ENCODE measurements at places on chromosomes 2 and 18.
A peak's percentile ranks its signal among the peaks of the same experiment; 100 is the strongest.

GRCh38 chr18:21851327-21851961 lies 110.9 kb downstream of the MIB1 start:
- DNase-seq, result peak; percentile 21

GRCh38 chr2:127065299-127065939 lies 41.5 kb downstream of the BIN1 start:
- DNase-seq, result no peak

DNA sequence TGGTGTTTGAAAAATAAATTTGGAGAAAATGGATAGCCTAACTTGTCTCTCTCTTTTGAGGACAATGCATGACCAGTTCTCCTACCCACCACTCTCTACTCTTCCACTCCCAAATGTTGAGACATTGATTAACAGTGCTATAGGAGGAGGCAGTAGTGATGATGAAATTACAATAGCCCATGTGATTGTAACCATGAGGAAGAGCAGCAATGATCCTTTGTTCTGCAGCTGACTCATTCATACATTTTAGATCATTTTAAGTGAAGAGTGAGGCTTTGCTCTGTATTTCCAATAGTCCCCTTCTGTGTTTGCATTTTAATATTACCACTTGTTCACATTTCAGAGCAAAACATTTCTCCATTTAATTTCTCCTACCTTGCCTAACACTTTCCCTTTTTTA lies 592.3 kb downstream of the THSD7B start:
- no peak for DNase-seq

DNA sequence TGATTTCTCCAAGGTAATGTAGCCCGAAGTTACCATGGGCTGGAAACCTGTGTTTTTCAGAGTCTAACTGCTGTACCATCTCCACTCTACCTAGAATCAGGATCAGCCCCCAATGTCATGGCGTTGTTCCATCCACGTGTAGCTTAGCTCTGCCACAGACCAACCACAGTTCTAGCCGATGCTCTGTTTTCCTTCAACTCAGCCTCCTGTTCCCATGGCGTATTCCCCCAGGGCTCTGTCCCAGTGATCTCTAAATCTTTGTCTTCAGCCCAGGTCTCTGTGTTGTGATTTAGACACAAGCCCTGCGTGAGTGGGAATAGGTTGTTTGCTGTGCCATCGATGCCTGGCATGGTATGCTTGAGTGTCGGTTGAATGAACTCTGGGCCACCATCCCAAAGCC lies 53.4 kb downstream of the LPIN1 start:
- DNase-seq, result no peak

DNA sequence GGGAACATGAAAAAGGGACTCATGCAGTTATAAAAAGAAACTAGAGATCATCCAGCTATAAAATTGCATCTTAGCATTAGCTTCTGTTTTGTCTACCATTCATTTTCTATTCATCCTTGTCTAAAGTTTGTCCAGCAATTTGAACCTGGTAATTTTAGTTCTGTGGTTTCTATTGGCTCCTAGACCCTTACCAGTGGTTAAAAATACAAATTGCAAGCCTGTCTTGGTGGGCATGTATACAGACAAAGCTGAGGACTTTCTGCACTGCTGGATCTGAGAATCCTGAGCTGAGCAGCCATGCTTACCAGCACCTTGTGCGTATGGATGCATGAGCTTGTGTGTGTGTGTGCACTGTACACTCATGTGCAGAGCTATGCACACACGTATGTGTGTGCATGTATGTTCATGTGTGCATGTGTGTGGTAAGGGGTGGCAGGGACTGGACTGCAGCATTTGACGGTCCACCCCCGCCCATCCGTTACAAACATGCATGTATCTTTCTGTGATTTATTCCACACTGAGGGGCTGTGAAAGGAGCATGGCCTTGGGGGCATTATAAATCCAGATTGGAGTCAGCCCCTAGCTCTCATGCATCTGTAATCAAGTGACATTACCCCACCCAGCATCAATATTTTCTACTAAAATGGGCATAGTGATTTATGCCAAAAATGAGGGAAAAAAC lies 144.7 kb downstream of the FAM210A start:
- no peak for DNase-seq

GRCh38 chr2:197240421-197241041 lies 70.0 kb downstream of the ANKRD44 start:
- DNase-seq, result no peak

DNA sequence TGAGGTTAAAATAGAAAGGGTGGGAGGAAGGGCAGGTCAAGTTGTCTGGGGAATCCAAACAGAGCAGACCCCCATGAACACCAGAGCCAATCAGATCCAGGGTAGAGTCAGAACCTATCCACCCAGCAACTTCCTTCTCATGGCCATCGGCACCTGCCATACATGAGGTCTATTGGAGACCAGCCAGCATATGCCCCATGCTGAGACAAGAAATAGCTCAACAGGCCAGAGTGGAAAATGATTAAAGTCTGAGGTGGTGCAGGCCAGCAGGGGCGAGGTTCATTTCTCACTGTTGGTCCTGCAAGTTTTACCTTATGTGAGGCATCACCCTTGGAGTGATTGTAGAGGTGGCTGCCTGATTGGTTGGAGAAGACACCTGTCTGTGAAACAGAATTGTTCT lies 89.2 kb downstream of the LONRF2 start:
- no peak for DNase-seq

DNA sequence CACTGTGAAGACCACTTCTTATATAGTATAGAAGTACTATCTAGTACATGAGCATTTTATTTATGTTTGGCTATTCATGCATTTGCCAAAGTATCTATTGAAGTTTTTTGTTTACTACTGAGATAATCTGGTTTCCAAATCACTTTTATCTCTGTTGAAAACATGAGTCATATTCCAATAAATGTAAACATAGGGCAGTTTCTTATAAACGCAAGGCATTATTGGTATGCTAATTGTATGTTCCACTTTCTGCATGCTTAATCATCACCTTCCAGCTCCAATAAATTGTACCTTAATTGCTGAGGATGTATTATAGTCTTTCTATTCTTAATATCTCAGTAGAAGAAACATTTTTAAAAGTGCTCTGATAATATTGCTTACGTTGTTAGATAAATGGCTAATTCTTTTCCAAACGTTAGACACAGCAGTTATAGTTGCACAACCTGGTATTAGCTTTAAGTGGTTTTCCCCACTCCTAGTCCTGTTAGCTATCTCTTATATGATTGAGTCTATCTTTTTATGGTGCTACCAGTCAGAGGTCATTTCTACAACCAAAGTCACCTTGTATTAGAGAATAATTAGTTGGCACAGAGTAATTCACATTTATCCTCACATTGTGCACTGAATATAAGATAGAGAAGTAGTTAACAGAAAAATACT lies 17.2 kb downstream of the ITGA4 start:
- no peak for DNase-seq

GRCh38 chr2:70561893-70562292 lies 8.3 kb upstream of the TGFA start:
- DNase-seq, result no peak

GRCh38 chr18:35969676-35970075 lies 2.8 kb upstream of the RMP24 start:
- no peak for DNase-seq

DNA sequence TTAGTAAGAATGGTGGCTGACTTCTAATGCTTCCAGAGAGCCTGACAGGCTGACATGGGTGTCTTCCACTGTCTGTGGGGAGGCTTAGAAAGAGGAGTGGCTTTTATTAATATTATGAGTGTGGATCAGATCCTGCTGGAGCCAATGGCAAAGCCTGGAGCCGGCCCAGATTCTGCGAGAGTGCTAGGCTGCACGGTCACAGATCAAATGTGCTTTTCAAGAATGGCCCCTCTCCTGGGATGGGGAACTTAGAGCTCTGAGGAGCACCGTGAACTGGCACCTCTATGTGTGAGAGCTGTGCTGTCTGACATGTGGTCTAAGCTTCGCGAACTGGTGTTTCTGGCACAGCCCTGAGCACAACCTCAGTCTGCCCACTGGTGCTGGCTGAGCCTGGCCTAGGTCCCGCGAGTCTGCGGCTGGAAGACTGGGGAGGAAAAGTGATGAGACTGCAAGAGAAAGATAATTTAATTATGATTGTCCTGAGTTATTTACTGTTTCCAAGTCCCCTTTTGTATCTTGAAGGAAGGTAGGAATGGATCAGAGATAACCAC lies 70.4 kb downstream of the ASAP2 start:
- no peak for DNase-seq

GRCh38 chr18:47882641-47883040 lies 47.8 kb downstream of the SMAD2 start:
- no peak for DNase-seq

- no peak for DNase-seq
These were observed 550.2 kb upstream of the SALL3 start for GRCh38 chr18:78429127-78430108.

DNA sequence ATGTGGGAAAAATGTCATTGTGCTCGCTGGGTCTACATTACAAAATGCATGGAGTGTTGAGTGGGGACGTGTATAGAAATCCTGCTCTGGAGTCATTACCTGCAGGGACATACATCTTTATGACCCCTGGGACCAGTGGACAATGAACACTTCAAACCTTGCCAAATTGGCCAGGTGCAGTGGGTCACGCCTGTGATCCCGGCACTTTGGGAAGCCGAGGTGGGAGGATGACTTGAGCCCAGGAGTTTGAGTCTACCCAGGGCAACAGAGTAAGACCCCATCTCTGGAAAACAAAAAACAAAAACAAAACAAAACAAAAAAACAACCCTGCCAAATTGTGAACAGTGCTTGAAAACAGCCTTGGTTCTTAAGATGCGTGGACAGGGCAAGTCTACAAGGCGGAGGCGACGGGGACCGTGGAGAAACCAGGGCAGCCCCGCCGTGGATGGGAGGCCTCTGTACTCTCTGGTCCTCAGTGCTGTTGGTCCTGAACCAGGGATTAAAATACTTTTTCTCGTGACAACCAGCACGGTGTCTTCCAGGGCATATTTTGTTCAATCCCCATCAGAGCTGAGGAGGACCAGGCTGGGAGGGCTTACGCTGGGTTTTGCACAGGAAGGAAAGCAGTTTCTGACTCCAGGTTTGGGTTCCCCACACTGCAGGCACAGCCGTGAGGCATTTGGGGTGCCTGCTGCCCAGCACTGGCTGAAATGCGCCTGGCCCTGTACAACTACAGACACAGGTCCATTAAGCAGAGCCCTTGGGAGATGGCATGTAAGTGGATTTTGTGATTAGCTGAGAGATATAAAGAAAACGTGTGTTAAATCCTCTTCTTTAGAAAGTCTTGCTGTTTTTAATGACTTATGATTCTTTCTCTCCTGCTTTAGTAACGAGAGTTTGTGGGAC lies 13.7 kb downstream of the COLEC11 start:
- no peak for DNase-seq

DNA sequence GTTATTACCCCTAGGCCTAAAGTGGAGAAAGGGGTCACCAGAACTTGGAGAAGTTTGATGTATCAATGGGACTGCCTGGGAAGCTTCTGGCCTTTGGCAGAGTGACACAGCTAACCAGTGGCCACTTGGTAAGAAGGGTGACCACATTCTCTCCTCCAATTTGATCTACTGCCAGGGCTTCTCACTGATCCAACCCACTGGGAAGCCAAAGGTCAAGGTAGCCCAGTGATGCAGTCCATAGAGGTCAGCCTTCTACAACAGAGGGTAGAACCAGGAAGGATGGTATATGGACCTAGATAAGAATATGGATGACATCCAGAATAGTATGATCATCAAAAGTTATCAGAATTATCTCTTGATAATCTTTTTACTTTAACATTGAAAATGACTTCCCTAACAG lies 493.6 kb downstream of the NYAP2 start:
- DNase-seq, result no peak

- no peak for DNase-seq
These were observed 76.2 kb downstream of the WDR7 start for GRCh38 chr18:56727399-56727798.

GRCh38 chr18:26655525-26656430 lies 107.4 kb upstream of the KCTD1 start:
- peak; percentile 13 for DNase-seq

GRCh38 chr2:30239986-30240752 lies 8.8 kb downstream of the LBH start:
- no peak for DNase-seq

- DNase-seq, result peak; percentile 72
These were observed 1.8 kb upstream of the ALK start for GRCh38 chr2:29923110-29923721.

DNA sequence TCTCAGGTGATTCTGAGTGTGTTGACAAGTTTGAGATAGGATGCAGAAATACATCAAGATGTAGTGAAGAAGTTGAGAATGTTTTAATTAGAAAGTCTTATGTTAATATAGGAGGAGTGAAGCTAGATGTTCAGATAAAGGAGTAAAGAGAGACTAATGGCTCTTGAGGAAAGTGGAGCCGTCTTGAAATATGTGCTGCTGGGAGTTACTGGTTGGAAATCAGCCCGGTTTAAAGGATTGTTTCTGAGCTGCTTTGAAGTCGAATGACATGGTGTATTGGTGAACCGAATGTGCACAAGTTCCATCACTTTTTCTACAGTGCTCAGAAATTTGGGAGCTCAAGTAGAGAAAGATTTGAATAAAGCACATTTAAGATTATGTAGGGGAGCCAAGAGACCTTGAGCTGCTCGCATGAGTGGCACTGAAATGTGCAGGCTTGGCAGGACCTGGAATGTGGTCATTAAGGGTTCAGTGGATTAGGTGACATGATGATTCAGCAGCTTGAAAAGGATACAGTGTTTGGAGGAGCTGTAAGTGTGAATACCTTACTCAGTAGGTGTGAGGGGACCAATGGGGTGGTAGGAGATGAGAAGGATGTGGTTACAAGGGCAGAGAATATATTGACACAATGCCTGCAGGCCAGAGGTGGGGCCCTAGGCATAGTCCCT lies 68.6 kb downstream of the CAB39 start:
- DNase-seq, result peak; percentile 5

DNA sequence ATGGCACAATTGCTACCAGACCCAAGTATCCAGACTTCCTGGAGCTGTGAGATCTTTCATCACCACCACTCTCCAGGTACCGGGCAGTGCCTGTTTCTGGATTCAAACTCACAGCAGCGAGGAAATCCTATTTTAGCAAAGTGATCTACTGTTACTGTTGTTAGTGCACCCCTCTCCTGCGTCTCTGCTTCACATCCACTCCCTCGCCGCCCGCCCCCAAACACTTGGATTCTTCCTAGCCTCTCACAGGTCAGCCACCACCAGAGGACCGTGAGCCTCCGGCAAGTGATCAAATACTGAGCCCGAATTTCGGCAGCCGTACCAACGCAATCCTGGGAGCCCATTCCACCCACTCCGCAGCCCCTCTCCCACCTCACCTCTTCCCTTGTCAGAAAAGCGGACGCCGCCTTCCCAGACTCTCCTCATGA lies 519 bp downstream of the METTL4 start:
- peak; percentile 77 for DNase-seq

DNA sequence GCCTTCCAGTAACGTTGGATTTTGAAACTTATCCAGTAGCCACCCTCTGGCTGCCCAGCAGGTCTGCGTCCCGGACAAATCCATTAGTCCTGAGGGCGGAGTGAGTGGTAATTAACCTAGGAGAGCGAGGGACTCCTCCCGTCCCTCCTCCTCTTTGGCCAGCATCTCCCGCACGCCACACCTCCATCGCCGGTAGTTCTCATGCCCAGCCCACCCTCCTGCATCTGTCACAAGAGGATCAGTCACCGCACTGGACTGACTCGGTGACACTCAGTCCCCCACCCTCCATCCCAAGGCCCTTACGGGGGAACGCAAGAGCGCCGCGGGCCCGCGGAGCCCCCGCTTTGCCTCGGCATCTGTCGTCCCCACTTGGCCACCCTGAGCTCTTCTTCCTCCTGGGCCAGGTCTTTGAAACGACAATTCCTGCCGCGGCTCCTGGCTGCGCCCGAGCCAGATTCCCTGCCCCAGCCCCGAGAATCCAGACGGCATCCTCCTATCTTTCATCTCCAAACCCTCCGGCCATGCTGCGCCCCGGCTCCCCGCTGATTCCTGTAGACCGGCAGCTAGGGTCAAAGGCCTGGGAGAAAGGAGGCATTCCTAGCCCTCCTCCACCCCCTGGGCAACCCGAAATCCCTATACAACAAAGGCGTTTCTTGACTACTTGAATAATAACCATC lies 77.5 kb downstream of the EIF2AK3 start:
- DNase-seq, result no peak
